ENCODE measurements at places on chromosomes 11 and 22.

DNA sequence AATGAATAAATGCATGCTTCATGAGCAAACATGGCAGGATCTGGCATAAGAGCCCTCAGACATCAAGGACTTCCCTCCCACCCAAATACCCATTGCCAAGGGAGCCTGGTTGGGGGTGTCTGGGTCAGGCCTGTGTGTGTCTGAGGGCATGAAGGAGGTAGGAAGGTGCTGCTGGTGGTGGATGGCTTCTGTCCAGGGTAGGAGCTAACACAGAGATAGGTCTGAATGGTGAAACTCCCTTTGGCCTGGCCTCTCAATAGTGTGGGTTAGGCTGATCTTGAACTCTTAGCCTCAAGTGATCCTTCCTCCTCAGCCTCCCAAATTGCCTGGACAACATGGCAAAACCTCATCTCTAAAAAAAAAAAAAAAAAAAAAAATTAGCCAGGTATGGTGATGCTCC, 2.8 kb downstream of the AMPD3 start:
- no peak for DNase-seq

GRCh38 chr11:83694191-83694910, 408.2 kb upstream of the CCDC90B start:
- no peak for DNase-seq

DNA sequence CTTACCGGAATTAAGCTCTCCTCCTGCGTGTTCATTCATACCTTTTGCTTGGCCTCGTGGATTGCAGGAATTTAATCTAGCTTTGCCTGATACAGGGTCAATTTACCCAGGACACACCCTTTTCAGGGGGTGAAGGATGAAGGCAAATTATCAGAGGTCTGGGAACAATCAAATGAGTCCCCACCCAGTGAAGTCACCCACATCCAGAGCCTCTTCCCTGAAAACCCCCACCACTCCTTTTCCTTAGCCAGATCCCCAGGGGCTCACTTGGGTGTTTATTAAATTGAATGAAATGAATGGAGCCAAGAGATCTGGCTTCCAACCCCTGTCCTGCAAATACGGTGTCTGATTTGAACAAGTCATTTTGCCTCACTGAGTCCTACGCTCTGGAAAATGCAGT, 31.0 kb upstream of the LIPT2 start:
- no peak for DNase-seq

DNA sequence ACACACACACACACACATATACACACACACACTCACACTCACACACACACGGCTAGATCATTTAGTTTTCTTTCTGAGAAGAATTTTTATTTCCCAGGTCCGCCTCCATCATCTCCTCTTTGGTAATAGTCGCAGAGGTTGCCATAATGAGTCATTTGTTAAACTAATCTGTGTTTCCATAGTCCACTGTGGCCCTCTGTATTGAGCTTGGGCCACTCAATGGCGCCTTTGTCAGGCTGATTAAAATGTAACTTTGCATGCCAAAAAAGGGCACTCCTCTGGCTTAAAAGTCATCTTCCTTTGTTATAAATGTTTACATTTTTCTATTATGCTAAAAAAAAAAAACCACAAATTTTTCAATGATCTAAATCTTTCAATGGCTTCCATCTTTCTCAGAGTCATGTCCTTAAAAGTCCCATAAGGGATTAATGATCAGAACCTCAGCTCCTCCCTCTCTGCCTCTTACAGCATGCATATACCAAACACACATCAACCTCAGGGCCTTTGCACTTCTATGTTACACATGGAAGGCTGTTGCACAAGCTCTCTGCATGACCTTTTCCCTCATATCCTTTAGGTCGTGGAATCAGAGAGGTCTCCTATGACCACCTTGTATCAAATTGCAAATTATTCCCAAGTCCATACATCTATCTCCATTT, 35.3 kb downstream of the EHF start:
- DNase-seq, result no peak

DNA sequence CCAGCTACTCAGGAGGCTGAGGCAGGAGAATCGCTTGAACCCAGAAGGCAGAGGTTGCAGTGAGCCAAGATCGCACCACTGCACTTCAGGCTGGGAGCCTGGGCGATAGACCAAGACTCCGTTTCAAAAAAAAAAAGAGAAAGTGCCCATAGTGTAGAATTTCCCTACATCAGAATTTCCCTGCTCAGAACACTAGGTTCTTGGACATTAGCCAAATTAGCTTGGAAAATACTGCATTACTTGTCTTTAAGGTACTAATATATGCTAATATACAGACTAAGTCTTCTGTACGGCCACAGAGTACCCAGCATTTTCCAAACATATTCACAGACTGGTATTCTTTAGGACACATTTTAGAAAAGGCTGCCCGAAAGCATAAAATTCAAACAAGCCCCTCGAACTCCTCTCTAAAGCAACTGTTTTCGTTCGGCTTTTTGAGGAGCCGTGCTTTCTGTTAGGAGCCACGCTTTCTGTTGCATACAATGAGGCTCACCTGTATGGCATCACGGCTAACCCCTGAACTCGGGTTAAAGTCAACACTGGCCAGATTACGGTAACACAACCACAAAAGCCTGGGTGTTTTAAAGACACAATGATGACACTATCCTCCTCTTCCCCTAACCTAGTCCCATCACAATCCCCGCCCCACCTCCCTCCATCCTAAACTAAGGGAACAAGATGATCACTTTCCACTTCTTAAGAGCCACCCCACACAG, 18.4 kb downstream of the TNKS1BP1 start:
- DNase-seq, result no peak

GRCh38 chr11:10605941-10606381, 37.5 kb upstream of the LYVE1 start:
- DNase-seq, result no peak

- DNase-seq, result no peak
These were observed 68.6 kb downstream of the PHF21B start for GRCh38 chr22:44941207-44941606.

- DNase-seq, result no peak
These were observed 236.4 kb downstream of the CASP12 start for GRCh38 chr11:104661901-104662300.
